Natural killer cell treated with Interleukin-12 subunit alpha and Interleukin-12 subunit beta and Interleukin-15 and Interleukin-18, amount 100 ng/mL, for 72 hours (primary cell): ENCODE measurements at places on chromosomes 3 and 15. TPM values are rescaled to one million over a fixed set of nuclear protein-coding genes. Genes with fewer than 3 reads are reported as not detected.

LRRC34 gene
- 0.50 TPM for total RNA-seq

DNA sequence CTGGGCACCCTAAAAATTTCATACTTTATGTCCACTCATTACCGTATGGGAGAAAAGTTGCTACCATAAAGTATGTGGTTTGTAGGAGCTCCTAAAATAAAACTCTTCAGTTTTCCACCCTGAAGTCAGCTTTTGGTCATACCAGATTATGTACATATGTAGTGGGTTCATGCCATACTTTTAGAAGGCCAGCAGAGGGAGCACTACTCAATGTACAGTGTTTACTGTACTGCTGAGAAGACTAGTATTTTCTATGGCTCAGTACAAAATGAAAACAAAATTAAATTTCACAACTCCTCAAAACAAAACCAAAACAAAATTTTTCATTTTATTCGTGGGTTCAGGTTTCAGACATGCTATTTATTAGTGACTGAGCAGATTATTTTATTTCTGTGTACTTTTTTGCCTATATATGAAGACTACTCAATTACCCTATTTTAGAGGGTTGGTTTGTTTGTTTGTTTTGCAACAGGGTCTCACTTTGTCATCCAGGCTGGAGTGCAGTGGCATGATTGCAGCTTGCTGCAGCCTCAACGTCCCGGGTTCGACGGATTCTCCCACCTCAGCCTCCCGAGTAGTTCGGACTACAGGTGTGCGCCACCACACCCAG, 24.3 kb downstream of the NXPE3 start:
- H3K27ac ChIP-seq: no peak overlapping the region
- peak overlapping the region; percentile 39 for H3K4me3 ChIP-seq
- peak; percentile 79 for DNase-seq
- peaks cover 12% of the 10 kb centered on the region for H3K4me1 ChIP-seq

- DNase-seq: no peak
- no peak overlapping the region for H3K4me3 ChIP-seq
- peaks cover 14% of the 10 kb centered on the region for H3K27me3 ChIP-seq
- H3K4me1 ChIP-seq: no peaks in the 10 kb centered on the region
- H3K27ac ChIP-seq: no peak overlapping the region
- H3K36me3 ChIP-seq: no peaks in the 10 kb centered on the region
These were observed 112.1 kb downstream of the SEC22A start for GRCh38 chr3:123313889-123314288.

GRCh38 chr15:69979262-69979661, 118.5 kb downstream of the TLE3 start:
- H3K4me1 ChIP-seq: peaks cover 4% of the 10 kb centered on the region
- peaks cover 48% of the 10 kb centered on the region for H3K27me3 ChIP-seq
- no peak for DNase-seq
- H3K4me3 ChIP-seq: no peak overlapping the region
